Kidney tubule cell (primary cell): ENCODE measurements at places on chromosomes 11 and 22.

GRCh38 chr11:120034176-120034875, 103.6 kb downstream of the TRIM29 start:
- DNase-seq = no peak

DNA sequence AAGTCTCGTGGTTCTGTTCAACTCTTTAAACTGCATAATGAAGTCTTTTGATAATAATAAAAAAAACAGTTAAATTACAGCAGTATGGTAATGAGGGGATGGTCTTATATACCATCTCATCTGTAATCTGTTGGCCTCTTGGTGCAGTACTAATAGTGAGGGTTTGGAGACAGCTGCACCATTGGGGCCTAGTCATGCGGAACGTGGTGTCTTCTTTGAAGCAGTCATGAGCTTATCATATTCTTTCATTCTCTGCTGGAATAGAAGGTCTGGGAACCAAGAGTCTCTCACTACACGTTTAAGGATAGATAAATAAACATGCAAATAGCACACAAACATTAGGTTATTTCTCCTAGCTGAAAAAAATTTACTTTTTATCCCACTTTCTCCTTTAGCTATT, 40.9 kb upstream of the OR9Q1 start:
- peak; percentile 43 for DNase-seq

GRCh38 chr11:73393479-73394415, 17.5 kb downstream of the RELT start:
- peak; percentile 84 for DNase-seq

- DNase-seq = no peak
Observed at GRCh38 chr11:129709801-129710398, 105.7 kb upstream of the TMEM45B start.

GRCh38 chr22:48579043-48579927, 1248.4 kb downstream of the BRD1 start:
- DNase-seq = no peak

GRCh38 chr11:45343444-45343843, 57.3 kb upstream of the SYT13 start:
- DNase-seq = no peak

GRCh38 chr22:47203554-47203991, 441.1 kb downstream of the TBC1D22A start:
- no peak for DNase-seq

GRCh38 chr11:11068113-11068512, 210.3 kb upstream of the ZBED5 start:
- no peak for DNase-seq

DNA sequence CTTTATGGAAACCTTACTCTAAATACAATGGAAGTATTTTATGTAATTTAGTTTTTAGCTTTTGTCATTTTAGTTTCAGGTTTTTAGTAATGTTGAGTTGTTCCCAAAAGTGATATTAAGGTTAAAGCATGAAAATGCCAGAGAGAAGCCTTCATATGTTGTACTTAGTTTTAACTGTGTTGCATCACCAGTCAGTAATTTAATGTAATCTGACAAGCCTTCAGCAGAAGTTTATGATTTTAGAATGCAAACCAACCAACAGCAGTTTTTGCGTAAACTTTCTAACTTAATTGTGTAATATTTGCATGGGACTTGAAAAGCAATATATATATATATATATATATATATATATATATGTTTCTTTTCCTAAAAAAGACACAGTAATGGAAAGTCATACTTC, 110.6 kb downstream of the MSANTD4 start:
- DNase-seq = no peak

DNA sequence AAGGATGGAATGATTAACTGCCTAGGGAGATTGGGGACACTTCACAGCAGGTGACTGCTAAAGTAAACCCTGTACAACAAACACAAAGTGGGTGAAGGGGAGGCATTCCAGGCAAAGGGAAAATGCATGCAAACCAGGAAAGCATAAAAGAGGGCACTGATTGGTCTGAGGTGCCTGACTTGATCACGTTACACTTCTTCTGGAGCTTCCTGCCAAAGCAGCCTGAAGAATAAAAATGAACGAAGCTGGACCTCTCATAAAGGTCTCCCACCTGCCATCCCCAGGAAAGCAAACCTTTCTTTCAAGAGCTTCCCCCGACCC, 46.7 kb upstream of the SCUBE2 start:
- peak; percentile 6 for DNase-seq

DNA sequence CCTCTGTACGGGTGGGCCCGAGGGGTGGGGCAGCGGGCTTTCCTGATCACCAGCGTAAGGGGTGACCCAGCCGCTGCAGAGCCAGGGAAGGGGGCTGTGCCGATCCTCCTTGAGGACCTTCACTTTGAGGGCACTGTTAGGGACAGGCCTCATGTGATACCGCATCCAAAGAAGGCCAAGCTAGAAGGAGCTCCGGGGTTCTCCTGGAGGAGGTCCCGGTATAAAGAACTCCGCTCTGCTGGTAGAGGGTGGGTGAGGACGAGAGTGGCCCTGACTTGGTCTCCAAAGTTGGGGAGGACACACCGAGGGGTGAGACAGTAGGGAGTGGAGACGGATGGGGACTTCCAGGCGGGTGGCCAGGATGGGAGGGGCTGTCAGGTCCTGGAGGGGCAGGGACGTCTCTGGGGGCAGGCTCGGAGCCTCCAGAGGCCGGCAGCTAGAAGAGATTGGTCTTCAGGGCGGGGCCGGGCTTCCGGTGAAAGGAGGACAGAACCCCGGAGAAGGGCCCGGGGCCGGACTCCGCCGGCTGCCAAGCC, 4.6 kb downstream of the PHOX2A start:
- DNase-seq = peak; percentile 64

GRCh38 chr22:36220451-36220921, 18.8 kb downstream of the APOL2 start:
- DNase-seq = no peak

DNA sequence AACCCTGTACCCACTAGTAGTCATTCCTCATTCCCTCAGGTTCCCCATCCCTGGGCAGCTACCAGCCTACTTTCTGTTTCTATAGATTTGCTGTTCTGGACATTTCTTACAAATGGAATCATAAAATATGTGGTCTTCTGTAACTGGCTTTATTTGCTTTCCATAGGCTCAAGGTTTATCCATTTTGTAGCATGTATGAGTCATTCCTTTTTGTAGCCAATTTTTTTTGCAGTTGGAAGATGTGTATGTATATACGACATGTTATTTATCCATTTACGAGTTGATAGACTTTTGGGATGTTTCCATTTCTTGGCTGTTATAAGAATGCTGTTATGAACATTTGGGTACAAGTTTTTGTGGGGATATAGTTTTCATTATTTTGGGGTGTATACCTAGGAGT, 130.6 kb downstream of the WNT11 start:
- DNase-seq = no peak

GRCh38 chr11:1785749-1786413, 22.2 kb upstream of the CTSD start:
- DNase-seq = no peak

DNA sequence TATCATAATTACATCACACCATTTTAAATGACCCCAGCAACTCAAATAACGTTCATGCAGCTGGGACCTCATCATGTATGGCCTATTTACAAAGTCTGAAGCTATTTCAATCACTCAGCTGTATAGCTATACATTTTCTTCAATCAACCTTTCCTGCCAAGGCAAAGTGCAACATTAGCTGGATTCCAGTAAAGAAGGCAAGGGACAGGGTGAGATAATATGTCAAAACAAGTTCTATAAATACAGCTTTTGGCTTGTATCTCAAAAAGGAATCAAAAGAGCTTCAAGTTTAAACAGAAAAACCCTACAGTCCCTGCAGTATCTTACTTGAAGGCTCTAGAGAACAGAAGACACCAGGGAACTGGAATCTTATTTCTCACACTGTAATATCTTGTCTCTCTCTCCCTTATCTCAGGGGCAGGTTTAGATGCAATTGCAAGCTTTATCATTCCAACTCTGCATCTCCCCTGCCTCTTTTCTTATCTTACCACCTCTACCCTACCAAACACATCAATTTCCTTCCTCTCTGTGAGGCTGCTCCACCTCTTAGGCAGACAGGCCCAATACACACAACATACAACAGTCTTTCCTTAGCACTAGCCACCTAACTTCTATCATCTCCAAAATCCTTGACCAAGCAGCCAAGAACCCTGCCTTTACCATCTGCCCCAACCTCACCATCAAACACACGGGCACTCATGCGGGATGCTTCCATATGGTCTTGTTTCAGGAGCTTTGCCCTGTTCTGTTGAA, 34.5 kb downstream of the CELF1 start:
- DNase-seq = no peak

- DNase-seq = no peak
Observed at GRCh38 chr11:69489031-69489745, 7.7 kb downstream of the LINC01488 start.

GRCh38 chr11:62497132-62497801, 49.3 kb downstream of the AHNAK start:
- DNase-seq = peak; percentile 75

DNA sequence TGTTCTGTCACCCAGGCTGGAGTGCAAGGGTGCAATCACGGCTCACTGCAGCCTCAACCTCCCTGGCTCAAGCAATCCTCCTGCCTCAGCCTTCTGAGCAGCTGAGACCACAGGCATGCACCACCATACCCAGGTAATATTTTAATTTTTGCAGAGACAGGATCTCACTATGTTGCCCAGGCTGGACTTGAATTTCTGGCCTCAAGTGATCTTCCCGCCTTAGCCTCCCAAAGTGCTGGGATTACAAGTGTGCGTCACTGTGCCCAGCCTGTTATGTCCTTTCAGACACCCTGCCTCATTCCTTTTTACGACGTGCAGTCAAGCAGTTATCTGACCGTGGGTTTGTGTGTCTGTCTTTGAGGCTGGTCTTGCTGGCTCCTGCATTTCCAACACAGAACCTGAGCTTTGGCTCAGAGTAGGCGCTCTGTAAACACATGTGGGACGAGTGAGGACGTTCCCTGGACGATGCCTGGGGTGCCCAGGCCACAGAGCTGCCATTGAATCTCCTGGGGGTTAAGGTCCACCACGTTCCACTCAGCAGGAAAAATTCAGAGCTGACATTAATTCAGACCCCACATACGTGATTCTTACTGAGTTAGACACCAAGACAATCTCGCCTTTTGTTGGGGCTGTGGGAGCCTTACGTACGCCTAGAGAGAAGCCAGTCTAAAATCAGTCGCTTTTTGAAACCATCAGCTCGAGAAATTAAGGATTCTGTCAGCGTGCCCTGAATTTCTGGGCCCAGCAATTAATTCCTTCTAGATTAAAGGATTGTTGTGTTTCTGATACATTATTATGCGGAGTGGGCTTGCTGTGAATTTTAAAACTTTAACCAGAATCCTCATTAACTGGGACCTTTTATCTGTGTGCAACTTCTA, 21.5 kb upstream of the EMID1 start:
- DNase-seq = no peak

- no peak for DNase-seq
Observed at GRCh38 chr22:18082467-18082866, 4.7 kb downstream of the PEX26 start.

DNA sequence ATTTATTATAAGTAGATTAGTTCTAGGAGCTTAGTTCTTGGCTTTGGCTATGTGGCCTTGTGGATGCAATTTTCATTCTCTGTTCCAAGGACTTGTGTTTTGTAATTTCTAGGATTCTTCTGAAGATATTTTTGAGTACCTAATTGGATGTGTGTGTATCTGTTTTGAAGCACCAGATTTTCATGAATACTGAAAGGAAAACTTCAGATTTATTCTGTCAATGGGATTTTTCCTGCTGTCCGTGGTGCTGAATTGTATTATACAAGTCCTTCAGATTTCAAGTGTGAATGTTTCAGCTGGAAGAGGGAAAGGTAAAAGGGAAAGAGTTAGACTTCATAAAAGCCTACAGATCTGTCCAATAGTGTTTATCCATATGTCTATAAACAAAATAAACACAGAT, 18.2 kb upstream of the SYN3 start:
- DNase-seq = no peak

GRCh38 chr22:37166675-37167066, 17.0 kb upstream of the IL2RB start:
- peak; percentile 73 for DNase-seq

- no peak for DNase-seq
Observed at GRCh38 chr11:98155696-98156095, 865.1 kb upstream of the CNTN5 start.

GRCh38 chr11:133896028-133896427, 50.7 kb upstream of the SPATA19 start:
- DNase-seq = no peak

DNA sequence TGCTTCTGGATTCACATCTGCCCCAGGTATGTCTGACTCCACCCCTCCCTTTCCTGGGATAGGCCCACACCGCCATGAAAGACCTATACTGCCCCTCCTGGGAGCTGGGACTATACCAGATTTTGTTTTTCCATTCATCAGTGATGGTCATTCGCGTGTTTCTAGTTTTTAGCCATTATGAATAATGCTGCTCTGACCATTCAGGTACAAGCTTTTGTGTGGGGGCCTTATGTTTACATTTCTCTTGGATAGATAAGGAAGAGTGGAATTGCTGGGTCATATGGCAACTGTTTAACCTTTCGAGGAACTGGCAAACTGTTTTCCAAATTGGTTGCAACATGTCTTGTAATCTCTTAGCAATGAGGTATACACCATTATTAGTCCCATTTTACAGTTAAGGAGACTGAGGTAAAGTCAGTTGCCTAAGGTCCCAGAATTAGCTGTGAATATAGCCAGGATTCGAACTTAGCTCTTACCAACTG, 1.2 kb upstream of the TBC1D10A start:
- peak; percentile 52 for DNase-seq

DNA sequence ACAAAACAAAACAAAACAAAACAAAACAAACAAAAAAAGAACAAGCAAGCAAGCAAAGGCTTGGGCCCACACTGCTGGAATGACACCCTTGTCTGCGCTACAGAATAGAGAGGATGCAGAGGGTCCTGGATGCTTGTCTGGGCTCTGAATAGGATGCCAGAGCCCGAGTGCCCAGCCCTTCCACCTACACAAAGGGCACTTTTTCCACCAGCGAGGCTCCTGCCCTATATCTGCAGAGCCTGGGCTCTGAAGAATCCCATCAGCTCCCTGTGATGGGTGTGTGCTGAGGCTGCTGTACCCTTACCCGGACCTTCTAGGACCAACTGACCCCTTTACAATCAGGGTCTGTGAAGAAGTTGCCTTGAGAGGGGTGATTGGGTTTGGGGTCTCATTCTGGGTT, 221.2 kb downstream of the DSCAML1 start:
- no peak for DNase-seq

- peak; percentile 91 for DNase-seq
Observed at GRCh38 chr22:31650391-31650790, 11.6 kb downstream of the PISD start.

DNA sequence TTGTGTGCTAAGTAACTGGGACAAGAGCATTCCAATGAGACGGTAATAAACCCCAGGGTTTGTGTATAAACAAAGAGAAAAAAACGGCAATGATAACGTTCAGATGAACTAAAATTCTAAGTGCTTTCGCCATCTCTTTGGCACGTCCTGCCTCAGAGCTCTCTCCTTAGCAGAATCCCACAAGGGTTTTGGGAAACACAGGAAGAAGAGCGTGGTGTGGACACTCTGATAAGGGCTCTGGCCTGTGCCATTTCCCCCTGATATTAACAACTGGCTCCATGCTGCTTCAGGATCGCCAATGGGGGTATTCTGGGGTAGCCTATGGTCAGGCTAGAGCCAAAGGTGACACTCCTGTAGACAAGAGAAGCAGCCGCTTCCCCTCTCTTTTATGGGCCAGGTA, 18.4 kb downstream of the ABCC8 start:
- no peak for DNase-seq
